A549 treated with DMSO at 1 μM for 4 hours (cell line): ENCODE measurements at places on chromosomes 1 and 21. TPM values are rescaled to one million over a fixed set of nuclear protein-coding genes. Genes with fewer than 3 reads are reported as not detected.

Gene MCM3AP
- 30.4 to 49.6 TPM (median 47.5 TPM) in 5 replicates for total RNA-seq

Gene OVAAL
- total RNA-seq: not detected in 5 replicates

Gene OLIG1
- total RNA-seq: 0.07 TPM in 1 of 5 replicates, not detected in the others

Gene CLEC20A
- total RNA-seq: not detected in 5 replicates

Gene RRP1
- total RNA-seq: 35.3 to 43.3 TPM (median 36.9 TPM) in 5 replicates

Gene CLCA1
- not detected in 5 replicates for total RNA-seq

Gene RIIAD1
- not detected in 5 replicates for total RNA-seq
